ENCODE measurements at places on chromosomes 16 and 17.
A peak's percentile ranks its signal among the peaks of the same experiment; 100 is the strongest.

GRCh38 chr16:65617421-65617820 is 495.6 kb upstream of the CDH11 start:
- DNase-seq, result no peak

- peak; percentile 48 for DNase-seq
Measured at GRCh38 chr16:47574091-47575054, 113.2 kb downstream of the PHKB start.

- peak; percentile 66 for DNase-seq
Measured at GRCh38 chr17:19410875-19411620, at the start of gene RNF112. TSS of gene RNF112 (plus strand) at chr17:19411232. CDS start at chr17:19411409, 177 bp downstream.

- DNase-seq, result no peak
Measured at GRCh38 chr16:8730335-8730915, 56.0 kb downstream of the ABAT start.
